ENCODE measurements at places on chromosomes 13 and 19. TPM values are rescaled to one million over a fixed set of nuclear protein-coding genes. Genes with fewer than 3 reads are reported as not detected.

Gene ZNF418
- 20.8 TPM for total RNA-seq

Gene SLC8A2
- 6.8 TPM for total RNA-seq

Gene PSG1
- not detected for total RNA-seq

Gene PRR20E
- not detected for total RNA-seq

Gene CEACAM4
- not detected for total RNA-seq

Gene ONECUT3
- total RNA-seq: not detected

Gene CYP2S1
- total RNA-seq: 173 TPM

Gene ZNF607
- total RNA-seq: 20.7 TPM

Gene CDC42EP5
- total RNA-seq: 19.8 TPM

Gene UBE2S
- 516 TPM for total RNA-seq

Gene CD22
- 0.28 TPM for total RNA-seq

Gene TNPO2
- total RNA-seq: 105 TPM

Gene WASF3
- total RNA-seq: 32.6 TPM

Gene TRIP10
- 61.5 TPM for total RNA-seq

Gene OR7C1
- not detected for total RNA-seq

Gene ZNF432
- 8.4 TPM for total RNA-seq

Gene TRPC4
- total RNA-seq: 5.0 TPM

Gene FGF21
- total RNA-seq: 0.44 TPM

Gene FAM124A
- 41.2 TPM for total RNA-seq

Gene EBI3
- total RNA-seq: 1.5 TPM

Gene KLC3
- total RNA-seq: 6.5 TPM

Gene GPR42
- total RNA-seq: not detected

Gene CEACAM5
- total RNA-seq: 0.46 TPM

Gene ATP11A
- total RNA-seq: 126 TPM

Gene ZNF253
- 37.0 TPM for total RNA-seq

Gene PEAK3
- not detected for total RNA-seq

Gene MCF2L
- 35.4 TPM for total RNA-seq

Gene MAST3
- total RNA-seq: 10.8 TPM

Gene FXYD5
- total RNA-seq: 135 TPM

All from WTC11 (cell line).